ENCODE measurements at places on chromosomes 1 and 21.

DNA sequence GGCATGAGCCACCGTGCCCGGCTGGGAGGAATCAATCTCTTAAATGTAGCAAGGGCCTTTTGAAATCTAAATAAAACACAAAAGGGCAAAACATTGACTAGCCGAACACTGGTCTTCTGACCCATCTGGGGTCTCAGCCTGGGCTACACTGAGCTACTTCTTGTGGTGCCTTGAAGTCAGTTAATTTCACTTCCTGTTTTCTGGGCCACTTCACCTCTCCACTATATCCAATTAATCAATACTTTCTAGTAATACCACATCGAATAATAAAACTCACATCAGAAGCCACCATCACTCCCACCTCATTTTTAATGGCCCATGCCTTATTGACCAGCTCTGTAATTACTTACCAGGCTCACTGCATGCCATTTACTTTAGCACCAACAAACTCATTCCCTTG is 138.0 kb upstream of the SAMSN1 start:
- DNase-seq = no peak

- DNase-seq = no peak
These were observed 3.6 kb downstream of the PRKAB2 start for GRCh38 chr1:147168626-147169058.

GRCh38 chr1:206753141-206753540 is 17.4 kb upstream of the IL19 start:
- no peak for DNase-seq

- no peak for DNase-seq
These were observed 16.3 kb downstream of the SOX13 start for GRCh38 chr1:204089044-204089751.

DNA sequence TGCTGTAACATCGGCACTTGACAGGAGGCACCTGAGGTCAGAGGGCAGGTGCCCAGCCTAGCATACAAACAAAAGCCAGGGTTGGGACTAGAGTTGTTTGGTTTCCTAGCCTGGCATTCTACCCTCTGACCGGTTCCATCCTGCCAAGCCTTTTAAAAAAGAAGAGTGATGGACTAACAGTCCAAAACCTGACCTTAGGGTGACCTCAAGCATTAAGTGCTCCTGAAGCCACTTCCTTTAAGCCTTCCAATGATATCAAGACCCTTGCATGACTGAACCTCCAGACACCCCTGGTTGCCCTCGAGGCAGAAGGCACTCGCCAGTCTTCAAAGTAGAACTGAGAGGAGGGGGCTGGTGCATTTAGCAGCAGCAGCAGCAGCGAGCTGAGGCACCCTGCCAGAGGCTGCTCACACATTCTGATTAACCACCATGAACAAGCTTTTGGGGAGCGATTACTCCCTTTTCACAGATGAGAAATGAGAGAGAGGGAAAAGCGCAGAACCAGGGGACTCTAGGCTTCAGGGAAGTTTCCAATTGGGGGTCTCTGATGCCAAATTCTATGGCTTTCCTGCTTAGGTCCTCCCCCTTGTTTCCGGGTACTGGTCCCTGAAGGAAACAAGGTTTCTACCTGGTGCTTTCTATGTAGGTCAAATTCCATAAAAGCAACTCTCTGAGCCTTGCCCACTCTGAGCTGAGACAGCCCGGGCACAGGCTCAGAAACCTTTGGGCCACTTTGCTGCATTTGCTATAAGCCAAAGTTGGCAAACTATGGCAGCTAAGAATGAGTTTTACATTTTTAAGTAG is 9.2 kb downstream of the SLC2A1 start:
- DNase-seq = no peak

DNA sequence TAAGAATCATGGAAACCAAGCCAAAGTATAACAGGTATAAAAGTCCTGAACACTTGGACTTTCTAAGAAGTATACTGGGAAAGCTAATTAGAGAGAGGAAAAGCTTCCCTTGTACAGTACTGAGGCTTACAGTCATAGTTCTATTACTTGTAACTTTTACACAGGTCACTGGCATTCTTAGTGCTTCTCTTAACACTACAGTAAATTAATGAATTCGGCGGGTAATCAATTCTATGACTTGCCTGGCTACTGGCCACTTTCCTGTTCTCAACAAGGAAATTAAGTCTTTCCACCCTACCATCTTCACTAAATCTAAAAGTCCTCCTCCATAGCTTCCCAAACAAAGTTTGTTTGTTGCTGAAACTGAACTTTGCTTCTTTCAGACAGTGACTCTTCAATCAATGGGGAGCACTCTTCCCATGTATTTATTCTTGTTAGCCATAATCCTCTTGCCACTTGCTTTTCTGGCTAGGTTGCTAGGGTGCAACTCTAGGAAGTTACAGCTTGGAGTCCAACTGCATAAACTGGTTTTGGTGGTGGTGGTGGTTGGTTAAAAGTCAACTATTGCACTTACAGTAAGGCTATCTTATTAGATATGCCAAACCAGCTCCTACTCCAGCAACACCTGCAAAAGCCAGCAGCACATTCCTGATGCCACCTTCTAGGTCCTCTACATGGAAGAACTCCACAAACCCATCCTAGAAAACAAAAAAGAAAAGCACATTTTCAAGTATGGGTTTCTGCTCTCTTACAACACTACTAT is 2.4 kb downstream of the MCL1 start:
- DNase-seq = no peak

GRCh38 chr1:215987092-215987875 is 420.2 kb downstream of the KCTD3 start:
- DNase-seq = no peak

DNA sequence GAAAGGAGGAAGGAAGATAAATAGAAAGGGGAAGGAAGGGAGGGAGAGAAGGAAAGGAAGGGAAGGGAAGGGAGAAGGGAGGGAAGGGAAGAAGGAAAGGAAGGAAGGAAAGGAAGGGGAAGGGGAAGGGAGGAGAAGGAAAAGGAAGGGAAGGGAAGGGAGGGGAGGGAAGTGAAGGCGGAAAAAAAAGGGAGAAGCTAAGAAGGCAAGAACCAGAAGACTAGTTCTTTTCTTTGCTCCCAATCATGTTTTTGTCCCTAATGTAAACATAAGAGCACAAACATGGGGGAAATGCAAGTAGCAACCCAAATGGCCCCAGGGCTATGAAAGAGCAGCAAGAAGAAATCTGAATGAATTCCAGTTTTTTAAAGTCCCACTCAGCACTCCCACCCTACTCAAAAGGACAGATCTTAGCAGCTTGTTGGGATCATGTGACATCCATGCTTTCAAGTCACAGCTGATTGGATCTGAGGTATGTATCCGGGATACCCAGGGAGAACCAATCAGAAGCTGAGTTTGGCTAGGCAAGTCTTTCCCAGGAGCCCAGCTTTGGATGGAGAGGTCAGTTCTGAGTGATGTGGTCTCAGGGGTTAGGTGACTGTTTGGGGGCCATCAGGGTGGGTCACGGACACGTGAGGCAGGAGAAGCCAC is 24.2 kb upstream of the FHAD1 start:
- peak; percentile 38 for DNase-seq

- DNase-seq = no peak
These were observed 85.2 kb upstream of the VAV3 start for GRCh38 chr1:108050158-108050557.

DNA sequence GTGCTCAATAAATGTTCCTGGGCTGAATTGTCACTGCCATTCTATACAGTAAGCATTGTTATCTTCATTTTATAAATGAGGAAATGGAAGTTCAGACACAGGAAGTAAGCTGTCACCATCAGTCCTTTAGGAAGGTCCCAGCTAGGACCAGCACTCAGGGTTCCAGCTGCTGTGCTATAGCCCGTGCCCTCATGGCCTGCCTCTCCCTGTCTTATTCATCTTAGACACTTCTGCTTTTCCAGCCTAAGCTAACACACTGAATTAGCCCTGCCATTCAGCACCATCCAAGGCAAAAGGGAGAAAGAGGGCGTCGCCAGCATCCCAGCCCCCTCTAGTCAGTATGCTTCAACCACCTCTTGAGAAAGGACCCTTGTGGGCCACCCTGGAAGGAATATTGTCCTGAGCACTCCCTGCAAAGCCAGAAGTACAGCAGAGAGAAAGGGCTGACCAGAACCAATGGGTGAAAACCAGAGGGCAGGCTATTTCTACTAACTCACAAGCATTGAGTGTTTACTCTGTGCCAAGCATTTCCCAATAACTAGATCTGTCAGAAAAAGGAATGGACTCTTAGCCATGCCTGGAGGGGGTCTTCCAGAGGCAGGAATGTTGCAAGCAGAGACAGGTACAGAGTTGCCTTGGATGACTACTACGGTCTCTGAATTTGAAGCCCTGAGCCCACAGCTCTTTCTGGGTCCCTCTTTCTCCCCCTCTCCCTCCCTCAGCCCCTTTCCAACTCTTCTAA is 77.9 kb upstream of the NFIA start:
- no peak for DNase-seq

- DNase-seq = no peak
These were observed 128.7 kb upstream of the VAMP3 start for GRCh38 chr1:7642418-7642704.

GRCh38 chr1:54046671-54047383 is 6.2 kb downstream of the TMEM59 start:
- DNase-seq = no peak

GRCh38 chr1:45200906-45201500 is 5.4 kb downstream of the ZSWIM5 start:
- DNase-seq = no peak

- DNase-seq = no peak
These were observed 256.5 kb downstream of the TTLL7 start for GRCh38 chr1:83742446-83742845.

DNA sequence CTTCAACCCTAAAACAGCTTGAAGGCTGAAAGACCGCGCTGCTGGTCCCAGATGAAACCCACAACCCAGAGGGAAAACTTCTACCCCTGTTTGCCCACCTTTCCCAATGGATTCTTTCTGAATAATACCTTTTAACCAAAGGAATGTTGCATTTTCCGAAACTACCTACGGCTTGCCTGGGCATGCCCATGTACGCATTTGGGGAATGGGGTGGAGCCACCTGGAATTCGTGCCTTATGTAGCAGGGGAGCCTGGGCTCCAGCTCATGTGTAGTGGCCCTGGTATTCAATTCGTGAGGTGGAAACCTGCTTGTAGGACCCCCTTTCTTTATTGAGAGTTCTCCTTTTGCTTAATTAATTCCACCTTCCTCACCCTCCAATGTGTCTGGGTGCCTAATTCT is 256.6 kb upstream of the RGS18 start:
- no peak for DNase-seq

DNA sequence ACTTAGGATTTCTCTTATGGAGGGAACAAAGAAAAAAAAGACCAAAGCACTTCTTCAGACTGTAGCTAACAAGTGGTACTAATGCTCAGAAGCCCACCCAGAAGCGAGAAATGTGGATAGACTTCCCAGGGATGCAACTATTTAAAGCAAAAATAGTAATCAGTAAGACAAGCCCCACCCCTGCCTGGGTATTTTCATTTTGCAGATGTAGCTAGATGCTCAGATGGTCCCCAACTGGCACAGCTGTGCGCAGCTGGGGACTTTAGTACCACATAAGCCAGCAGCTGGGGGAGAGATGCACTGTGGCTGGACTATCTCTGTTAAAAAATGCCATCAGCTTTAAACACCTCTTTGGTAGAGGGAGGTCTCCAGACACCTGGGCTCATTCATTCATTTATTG is 77.8 kb upstream of the SPAG17 start:
- no peak for DNase-seq

DNA sequence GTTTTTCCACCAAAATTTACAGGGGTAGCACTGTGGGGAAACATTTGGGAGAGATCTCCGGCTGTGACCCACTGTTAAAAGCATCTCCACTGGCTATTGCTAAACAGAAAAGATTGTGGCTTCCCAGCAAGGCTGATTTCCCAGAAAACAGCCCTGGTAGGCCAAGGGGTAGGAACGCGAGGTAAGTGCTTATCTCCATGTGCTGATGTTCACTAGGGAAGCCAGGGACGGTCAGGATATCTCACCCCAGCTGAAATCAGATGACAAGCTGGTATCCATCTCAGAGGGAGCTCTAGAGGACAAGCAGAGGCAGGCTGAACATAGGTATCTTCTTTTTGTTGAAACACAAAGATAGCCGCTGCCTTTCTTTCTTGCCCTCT is 63.6 kb downstream of the MIS18A start:
- DNase-seq = no peak

DNA sequence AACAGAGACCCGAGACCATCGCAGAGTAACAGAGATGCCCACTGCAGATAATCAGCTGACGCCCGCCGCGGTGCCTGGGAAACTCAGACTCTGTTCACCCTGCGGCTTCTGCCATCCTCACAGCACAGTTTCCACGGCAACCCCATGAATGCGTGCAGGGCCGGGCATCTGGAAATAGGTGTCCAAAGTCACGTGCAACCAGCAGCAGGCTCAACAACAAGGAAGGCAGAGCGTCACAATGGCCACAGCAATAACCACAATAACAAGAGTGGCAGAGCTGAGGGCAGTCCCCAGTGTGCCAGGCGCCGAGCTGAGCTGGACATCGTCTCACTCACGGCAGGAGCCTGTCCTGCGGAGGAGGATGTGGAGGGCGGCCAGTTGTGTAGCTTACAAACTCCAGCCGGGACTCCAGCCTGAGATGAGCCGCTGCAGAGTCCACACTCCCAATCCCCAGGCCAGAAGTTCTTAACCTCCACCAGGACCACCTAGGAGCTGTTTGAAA is 102.0 kb downstream of the CRYAA start:
- no peak for DNase-seq

- DNase-seq = no peak
These were observed 57.4 kb downstream of the NAV1 start for GRCh38 chr1:201596101-201596868.

GRCh38 chr1:116128664-116129063 is 17.5 kb downstream of the MAB21L3 start:
- no peak for DNase-seq

- no peak for DNase-seq
These were observed 166.9 kb downstream of the COL11A1 start for GRCh38 chr1:102941366-102941947.

- DNase-seq = no peak
These were observed 33.0 kb downstream of the ADGRL2 start for GRCh38 chr1:81833722-81834121.

DNA sequence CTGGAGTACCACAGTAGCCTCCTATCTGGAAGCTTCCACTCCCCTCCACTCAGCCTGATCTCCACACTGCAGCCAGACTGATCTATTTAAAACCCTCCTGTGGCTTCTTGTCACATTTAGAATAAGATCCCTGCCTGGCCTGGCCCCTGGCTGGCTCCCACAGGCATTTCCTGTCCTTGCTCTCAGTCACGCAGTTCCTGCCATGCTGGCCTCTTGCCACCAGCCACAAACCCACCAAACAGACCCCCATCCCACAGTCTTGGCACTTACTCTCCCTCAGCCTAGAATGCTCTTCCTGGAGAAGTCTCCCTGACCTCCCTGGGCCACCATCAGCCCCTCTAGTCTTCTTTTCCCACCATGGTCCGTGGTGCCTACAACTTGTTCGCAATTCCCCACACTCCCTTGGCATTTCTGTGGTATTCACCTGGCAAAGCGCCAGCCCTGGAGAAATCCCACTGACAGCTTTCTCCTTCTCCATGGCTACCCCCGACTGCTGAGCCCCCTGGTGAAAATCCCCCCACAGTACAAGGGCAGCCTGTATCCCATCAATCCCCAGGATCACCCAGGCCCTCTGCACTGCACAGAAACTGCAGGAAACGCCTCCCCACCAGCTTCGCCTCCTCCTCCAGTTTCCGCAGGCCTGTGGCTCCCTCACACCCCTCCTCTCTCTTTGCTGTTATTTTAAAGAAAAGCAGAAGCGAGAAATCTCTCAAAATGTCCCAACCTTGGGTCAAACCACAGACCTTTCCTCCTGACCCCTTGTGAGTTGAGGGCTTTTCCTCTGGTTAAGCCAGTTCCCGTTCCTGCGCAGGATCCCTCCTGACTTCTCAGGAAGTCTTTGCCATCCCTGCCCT is 94.5 kb downstream of the SYT2 start:
- no peak for DNase-seq
